ENCODE measurements at places on chromosomes 2 and 18.
A peak's percentile ranks its signal among the peaks of the same experiment; 100 is the strongest.

DNA sequence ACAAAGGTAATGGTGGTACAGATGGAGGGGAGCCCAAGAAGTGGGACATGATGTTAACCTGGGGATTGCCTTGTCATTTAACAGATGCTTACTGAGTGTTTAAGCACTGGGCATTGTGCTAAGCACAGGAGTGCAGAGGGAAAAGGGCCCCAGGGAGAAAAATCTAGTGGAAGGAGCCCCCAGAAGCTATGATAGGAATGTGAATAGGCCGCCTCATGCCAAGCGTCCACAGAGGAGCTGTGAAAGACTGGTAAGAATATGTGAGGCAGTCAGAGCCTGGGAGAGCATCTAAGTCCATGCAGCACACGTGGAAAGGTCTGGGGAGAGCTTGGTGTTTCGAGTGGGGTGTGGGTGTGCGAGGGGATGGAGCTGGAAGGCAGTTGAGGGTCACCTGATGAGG, 5.5 kb downstream of the ZNF532 start:
- peaks cover 55% of the 10 kb centered on the region for H3K27me3 ChIP-seq
- no peak overlapping the region for H3K27ac ChIP-seq
- H3K36me3 ChIP-seq, result peaks cover 2% of the 10 kb centered on the region
- DNase-seq, result no peak
- H3K4me3 ChIP-seq, result no peak overlapping the region

- H3K36me3 ChIP-seq, result no peaks in the 10 kb centered on the region
- H3K4me3 ChIP-seq, result peak within 1 kb of the TSS; percentile 84
- DNase-seq, result no peak
- H3K27me3 ChIP-seq, result no peaks in the 10 kb centered on the region
These were observed at the start of gene KHK for GRCh38 chr2:27086724-27087593. KHK (plus strand) TSS chr2:27086772; CDS start chr2:27087260, 488 bp downstream.

GRCh38 chr2:18473241-18474181, 86.9 kb downstream of the RDH14 start:
- H3K4me3 ChIP-seq, result no peak overlapping the region
- no peak overlapping the region for H3K27ac ChIP-seq
- DNase-seq, result no peak
- peaks cover 10% of the 10 kb centered on the region for H3K27me3 ChIP-seq
- no peaks in the 10 kb centered on the region for H3K4me1 ChIP-seq

DNA sequence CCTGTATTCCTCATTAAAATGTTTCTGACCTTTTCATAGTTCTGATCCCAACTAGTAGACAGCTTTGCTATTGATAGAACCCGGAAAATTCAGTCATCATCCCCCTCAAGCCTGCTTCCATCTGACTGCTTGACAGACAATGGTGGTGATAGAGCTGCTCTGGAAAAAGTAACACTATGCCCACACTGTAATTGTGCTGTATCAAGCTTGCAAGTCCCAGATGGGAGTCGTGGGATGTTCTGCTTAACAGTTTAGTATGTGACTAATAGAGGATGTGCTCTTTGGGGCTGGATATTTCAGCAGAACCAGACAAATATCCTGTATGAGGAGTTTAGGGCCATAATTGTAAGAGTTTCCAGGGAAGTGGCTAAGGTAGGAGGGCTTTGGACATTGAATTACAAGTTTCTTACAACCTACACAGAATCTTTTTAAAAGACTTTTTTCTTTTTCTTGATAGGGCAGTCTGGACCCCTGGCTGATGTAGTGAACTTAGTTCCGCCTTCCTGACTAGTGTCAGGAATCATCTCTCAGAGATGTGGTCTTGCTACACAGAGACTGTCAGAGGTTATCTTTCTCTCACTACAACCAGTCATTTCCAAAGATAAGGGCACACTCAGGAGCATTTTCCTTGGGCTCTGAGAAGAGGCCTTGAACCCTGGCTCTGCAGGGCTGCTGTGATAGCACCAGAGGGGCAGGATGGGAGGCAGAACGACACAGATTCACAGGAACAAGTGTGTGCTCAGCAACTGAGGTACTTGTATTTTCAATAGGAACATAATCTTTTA, 158.0 kb upstream of the RBMS1 start:
- H3K27me3 ChIP-seq, result peaks cover 5% of the 10 kb centered on the region
- no peaks in the 10 kb centered on the region for H3K36me3 ChIP-seq
- peak overlapping the region; percentile 13 for H3K27ac ChIP-seq
- H3K4me1 ChIP-seq, result peaks cover 24% of the 10 kb centered on the region
- DNase-seq, result no peak

GRCh38 chr2:214244847-214245246, 166.0 kb upstream of the VWC2L start:
- H3K4me1 ChIP-seq, result no peaks in the 10 kb centered on the region
- no peak for DNase-seq
- H3K27me3 ChIP-seq, result no peaks in the 10 kb centered on the region
- no peaks in the 10 kb centered on the region for H3K36me3 ChIP-seq

DNA sequence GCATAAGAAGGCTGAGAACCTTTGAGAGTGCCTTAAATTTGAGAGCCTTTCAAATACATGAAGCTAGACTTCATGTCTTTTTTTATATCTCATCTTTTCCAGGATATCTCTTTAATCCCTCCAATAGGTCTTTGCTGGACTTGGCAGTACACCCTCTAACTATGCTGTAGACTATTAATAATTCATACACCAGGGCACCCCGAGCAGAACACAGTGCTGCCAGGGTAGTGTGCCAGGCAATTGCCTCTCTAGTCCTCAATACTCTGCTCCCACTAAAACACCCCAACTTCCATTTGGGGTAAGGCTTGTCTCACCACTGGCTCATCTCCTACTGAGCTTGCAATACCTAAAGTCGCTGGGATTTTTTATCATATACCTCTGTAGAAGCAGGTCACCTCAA, 80.8 kb downstream of the VIT start:
- H3K27ac ChIP-seq, result no peak overlapping the region
- no peaks in the 10 kb centered on the region for H3K36me3 ChIP-seq
- peaks cover 13% of the 10 kb centered on the region for H3K27me3 ChIP-seq
- no peak overlapping the region for H3K4me3 ChIP-seq

GRCh38 chr2:26811261-26811660, 25.4 kb downstream of the CENPA start:
- H3K27me3 ChIP-seq, result peaks cover 6% of the 10 kb centered on the region
- H3K36me3 ChIP-seq, result no peaks in the 10 kb centered on the region
- no peak for DNase-seq
- peaks cover 26% of the 10 kb centered on the region for H3K4me1 ChIP-seq
